ENCODE measurements at places on chromosomes 5 and 9.

- no peak for DNase-seq
Measured at GRCh38 chr9:38029915-38030638, 39.0 kb downstream of the SHB start.

- no peak for DNase-seq
Measured at GRCh38 chr5:139655727-139656271, 7.7 kb downstream of the CXXC5 start.

GRCh38 chr9:126480813-126481212 lies 132.9 kb upstream of the LMX1B start:
- no peak for DNase-seq

- DNase-seq = no peak
Measured at GRCh38 chr5:137296213-137296781, 202.8 kb downstream of the SPOCK1 start.

DNA sequence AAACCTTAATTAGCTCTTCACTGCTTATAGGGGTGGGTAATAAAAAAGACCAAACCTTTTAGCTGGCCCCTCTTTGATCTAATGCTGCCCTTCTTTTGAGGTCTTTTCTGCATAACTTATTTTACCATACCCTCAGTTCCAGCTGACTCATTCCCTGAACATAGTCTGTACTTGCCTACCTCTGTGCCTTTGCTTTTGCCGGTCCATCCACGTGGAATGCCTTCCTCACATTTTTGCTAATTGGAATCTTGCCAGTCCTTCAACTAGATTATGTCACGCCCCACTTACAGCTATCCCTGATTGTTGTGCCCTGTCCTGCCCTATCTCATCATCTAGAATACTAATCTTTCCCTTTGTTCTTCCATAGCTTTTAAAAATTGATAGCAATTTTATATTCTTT lies 44.2 kb downstream of the FAF2 start:
- peak; percentile 41 for DNase-seq

GRCh38 chr9:98220911-98221310 lies 28.5 kb upstream of the CORO2A start:
- DNase-seq = no peak

DNA sequence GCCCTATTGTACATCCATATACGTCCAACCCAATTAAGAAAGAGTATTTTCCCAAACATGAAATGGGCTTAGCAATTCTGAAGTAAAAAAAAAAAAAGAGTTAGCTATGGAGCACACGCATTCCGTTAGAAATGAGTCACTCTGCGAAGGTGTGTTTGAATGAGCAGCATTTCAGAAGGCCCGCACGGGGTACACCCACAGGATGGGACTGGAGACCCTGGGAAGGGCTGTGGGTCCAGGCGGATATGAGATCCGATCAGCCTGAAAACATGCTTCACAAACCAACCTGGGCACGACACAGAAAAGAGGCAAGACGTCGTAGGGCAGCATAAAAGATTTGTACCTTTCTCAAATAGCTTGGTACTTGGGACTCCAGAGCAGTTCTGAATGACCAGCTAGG lies 173.9 kb upstream of the KLF9 start:
- peak; percentile 49 for DNase-seq

DNA sequence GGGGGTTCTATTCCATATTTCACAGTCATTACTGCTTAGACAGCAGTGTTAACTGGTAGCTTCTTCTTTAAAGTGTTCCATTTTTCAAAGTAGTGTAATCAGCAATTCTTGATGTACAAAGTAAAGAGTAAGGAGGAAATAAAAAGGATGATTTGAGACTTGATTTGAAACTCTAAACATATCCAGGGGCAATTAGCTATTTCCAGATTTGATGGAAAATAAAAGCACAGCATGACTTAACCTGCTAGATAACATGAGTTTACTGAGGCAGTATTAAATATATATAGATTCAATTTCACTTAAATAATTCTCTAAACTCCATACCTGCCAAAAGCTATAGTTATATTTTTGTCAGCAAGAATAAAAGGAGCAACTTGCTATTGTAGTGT lies 29.8 kb downstream of the NR2F1 start:
- no peak for DNase-seq

- no peak for DNase-seq
Measured at GRCh38 chr5:149356391-149356790, 1.5 kb upstream of the PCYOX1L start.

DNA sequence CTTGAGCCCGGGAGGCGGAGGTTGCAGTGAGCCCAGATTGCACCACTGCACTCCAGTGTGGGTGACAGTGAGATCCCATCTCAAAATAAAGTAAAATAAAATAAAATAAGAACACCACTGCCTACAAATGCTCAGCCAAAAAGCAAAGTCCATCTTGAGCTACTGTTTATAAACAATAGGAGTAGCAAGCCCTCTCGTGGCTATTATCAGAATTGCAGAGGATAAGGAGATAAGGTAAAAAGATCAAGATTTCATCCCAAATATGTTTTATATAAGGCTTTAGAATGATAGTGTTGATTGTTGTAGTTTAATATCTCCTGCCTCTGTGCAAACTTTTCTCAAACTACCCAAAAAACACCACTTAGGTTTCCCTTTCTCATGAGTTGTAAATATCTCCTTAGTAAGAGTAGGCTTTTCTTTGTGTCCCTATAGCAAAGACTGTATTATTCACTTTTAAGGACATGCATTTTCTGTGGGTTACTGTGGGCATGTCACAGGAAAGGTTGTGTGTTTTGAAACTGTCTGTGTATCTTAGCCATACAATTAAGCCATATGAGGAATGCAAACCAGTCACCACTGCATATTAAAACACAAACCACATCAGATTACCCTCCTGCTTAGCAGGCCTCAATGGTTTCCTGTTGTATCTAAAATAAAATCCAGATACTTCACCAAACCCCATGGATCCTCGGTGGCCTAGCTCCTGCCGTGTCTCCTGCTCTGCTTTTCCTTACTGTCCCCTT lies 31.8 kb upstream of the CKS2 start:
- DNase-seq = peak; percentile 22

DNA sequence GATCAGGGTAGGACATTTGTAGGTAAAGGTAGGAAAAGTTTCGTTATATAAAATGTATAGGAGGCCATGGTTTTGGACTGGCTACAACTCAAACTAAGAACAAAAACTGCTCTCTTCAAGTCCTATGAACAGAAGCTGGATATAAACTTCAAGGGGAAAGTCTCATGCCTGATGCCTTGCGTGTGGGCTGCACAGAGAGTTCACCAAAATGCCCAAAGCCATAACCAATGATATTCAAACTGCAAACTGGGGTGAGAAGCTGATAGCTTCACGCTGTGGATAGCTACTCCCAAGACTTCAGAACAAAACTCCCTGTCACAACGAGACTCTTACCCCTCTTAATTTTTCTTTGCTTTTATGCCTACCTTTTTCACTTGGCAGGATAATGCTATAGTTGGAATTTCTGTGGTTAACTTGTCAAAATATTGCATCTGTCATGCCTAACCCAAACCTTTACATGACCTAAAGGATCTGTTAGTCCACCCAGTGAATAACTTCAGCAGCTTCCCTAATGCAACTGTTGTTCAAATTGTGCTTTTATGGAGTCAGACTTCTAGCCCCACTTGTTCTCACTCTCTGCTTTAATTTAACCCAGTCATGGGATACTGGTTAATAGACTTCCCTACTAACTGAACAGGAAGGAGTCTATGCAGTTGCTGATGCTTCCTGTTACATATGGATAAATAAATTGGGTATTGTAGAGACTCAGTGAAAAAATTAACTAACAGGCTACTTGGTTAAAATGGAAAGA lies 71.9 kb downstream of the SFXN1 start:
- DNase-seq = no peak

DNA sequence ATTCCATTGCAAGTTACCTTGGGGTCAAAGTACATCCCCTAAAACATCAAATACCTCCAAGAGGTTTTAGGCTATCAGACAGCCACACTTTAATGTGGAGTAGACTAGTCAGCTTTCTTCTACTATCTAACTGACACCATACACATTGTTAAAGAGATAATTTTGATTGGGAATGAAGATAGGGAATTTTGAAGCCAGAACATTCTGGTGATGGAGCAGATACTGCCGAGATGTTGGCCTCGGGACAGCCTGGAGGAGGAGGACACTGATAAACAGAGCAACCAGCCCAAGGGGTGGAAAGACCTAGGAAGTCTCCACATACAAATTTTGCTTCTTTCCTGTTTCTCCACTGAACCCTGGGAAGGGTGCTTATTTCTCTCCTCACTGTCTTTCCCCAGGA lies 14.9 kb downstream of the TJP2 start:
- DNase-seq = no peak

DNA sequence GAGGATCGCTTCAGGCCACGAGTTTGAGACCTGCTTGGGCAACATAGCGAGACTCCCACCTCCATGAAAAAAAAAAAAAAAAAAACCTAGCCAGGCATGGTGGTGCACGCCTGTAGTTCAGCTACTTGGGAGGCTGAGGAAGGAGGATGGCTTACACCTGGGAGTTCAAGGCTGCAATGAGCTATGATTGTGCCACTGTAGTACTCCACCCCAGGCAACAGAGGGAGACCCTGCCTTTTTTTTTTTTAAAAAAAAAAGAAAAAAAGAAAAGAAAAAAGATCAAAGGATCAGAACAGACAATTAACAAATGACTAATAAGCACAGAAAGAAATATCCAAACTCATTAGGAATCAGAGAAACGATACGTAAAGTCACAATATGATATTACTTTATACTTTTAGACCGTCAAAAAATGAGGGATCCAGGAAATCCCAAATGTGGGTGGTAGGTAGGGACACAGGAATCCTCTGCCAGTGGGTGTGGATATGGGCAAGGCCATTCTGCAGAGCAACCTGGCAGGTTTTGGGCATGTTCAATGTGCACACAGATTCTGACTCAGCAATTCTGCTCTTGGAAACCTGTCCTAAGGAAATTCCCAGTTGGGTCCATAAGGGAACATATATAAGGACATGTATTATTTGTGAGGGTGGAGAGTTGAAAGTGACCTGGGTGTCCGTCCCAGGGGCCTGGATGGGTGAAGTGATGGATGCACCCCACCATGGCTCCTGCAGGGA lies 144.7 kb upstream of the TBC1D2 start:
- DNase-seq = no peak

All from NCI-H226 (cell line).